ENCODE measurements at places on chromosomes 6 and 20. TPM values are rescaled to one million over a fixed set of nuclear protein-coding genes. Genes with fewer than 3 reads are reported as not detected.

- H3K36me3 ChIP-seq = no peaks in the 10 kb centered on the region
- no peak overlapping the region for H3K27ac ChIP-seq
- no peaks in the 10 kb centered on the region for H3K27me3 ChIP-seq
Observed at GRCh38 chr6:125585470-125585869, 164.0 kb upstream of the HEY2 start.

- peaks cover 6% of the 10 kb centered on the region for H3K4me1 ChIP-seq
- no peaks in the 10 kb centered on the region for H3K27me3 ChIP-seq
- H3K36me3 ChIP-seq = no peaks in the 10 kb centered on the region
- H3K27ac ChIP-seq = peak within 1 kb of the TSS; percentile 80
Observed at GRCh38 chr6:32153564-32154513, at the start of gene PPT2. Gene PPT2, plus strand, starts transcription at chr6:32154141. Its CDS starts 454 bp downstream, at chr6:32154595.

- no peak for DNase-seq
- no peak overlapping the region for H3K27ac ChIP-seq
- no peak overlapping the region for H3K4me3 ChIP-seq
Observed at GRCh38 chr6:72810571-72811280, 188.9 kb downstream of the KCNQ5 start.

DNA sequence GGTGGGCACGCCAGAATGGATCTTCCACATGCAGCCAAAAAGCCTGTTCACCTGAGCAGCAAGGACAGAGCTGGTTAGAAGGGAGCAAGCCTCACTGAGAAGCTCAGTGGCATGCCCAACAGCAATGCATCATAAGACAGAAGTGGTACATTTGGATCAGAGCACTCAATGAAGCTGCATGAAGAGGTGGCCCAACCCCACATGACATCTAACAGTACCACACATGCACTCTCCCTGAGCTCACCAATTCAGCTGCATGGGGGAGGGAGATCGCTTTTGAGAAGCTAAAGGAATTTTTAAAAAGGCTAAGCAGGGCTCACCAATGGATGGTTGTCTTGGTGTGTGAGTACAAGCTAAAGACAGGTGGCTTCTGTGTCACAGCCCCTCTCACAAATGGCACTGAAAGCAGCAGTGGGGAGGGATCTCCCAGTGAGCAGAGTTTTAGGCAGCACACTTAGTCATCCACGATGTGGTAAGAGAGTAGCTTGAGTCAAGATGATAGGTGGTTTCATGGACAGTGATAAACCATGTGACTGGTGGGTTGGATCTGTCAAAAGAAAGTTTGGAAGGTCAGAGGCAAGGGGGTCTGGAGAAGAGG lies 166.6 kb upstream of the TAB2 start:
- no peaks in the 10 kb centered on the region for H3K36me3 ChIP-seq
- DNase-seq = no peak
- H3K4me3 ChIP-seq = no peak overlapping the region
- H3K4me1 ChIP-seq = peaks cover 3% of the 10 kb centered on the region
- H3K27me3 ChIP-seq = no peaks in the 10 kb centered on the region

DNA sequence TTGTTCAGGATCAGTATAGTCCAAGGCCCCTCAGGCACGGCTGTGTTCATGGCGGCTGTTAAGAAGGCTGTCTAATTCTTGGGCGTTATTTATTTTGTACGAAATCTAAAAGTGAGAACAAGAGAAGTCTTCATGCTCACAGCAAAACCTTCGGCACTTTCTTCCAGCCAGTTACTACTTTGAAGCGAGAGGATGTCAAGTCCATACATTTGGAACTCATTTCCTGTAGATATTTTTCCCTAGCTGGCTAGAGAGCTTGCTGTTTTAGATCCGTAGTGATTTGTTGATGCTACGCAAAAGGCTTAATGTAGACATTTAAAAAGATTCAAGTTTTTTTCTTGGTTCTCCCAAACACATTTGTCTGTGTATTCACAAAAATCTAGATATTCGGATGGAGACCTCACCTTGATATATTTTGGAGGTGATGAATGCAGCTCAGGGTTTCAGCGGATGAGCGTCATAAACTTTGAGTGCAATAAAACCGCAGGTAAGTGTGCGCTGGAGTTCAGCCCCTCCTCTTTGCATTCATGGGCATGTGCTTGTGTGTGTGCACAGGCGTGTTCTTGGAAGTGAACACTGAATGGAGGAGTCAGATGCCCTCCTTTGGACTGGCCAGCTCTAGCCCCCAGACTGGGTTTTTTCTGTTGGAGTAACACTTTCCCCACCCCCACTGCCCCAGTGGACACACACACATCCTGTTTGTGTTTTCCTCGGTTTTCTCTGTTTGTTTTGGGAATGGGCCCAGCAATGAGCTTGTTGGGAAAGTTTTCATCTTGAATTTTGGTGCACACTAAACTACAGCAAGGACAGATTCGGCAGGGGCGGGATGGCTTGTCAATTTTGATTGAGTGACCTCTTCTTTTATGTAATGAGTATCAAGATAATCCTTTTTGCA lies 65.4 kb downstream of the IGF2R start:
- H3K27me3 ChIP-seq = no peaks in the 10 kb centered on the region
- no peaks in the 10 kb centered on the region for H3K4me1 ChIP-seq
- DNase-seq = no peak
- no peak overlapping the region for H3K4me3 ChIP-seq
- no peaks in the 10 kb centered on the region for H3K36me3 ChIP-seq

The NMBR gene
- total RNA-seq = not detected

The WFDC12 gene
- total RNA-seq = not detected

The ANGPT4 gene
- total RNA-seq = 0.27 TPM

Measured in Peyer's patch (tissue), 4 donors.